ENCODE measurements at places on chromosomes 4 and X. TPM values are rescaled to one million over a fixed set of nuclear protein-coding genes. Genes with fewer than 3 reads are reported as not detected.

NPY5R gene
- not detected for total RNA-seq

AKAP14 gene
- 0.66 TPM for total RNA-seq

GRCh38 chr4:128298852-128299251, 11.2 kb upstream of the PGRMC2 start:
- no peak for DNase-seq

- no peak for DNase-seq
These were observed 91.0 kb downstream of the MID1 start for GRCh38 chrX:10529344-10529743.
